Upper lobe of left lung (tissue), 6 donors: ENCODE measurements at places on chromosomes 1 and 21. TPM values are rescaled to one million over a fixed set of nuclear protein-coding genes. Genes with fewer than 3 reads are reported as not detected.

The SRSF4 gene
- 117 TPM for total RNA-seq

The RNU1-3 gene
- total RNA-seq, result under 0.01 TPM

The DENND2C gene
- 2.1 TPM for total RNA-seq

The PGLYRP4 gene
- not detected for total RNA-seq

The CZIB gene
- total RNA-seq, result 61.3 TPM

The KLHDC8A gene
- total RNA-seq, result 0.34 TPM

The KCND3 gene
- 6.3 TPM for total RNA-seq

The AQP10 gene
- total RNA-seq, result 2.1 TPM

The CAPN9 gene
- total RNA-seq, result 26.2 TPM

The FNDC10 gene
- 8.7 TPM for total RNA-seq

The PCBP3 gene
- 3.3 TPM for total RNA-seq

The MTF2 gene
- total RNA-seq, result 15.8 TPM

The RBM11 gene
- 1.7 TPM for total RNA-seq

The IL10 gene
- total RNA-seq, result 5.2 TPM

The AMY1C gene
- not detected for total RNA-seq

The GNAT2 gene
- total RNA-seq, result not detected

The CLCA4 gene
- total RNA-seq, result not detected

The KPRP gene
- not detected for total RNA-seq

The IGSF21 gene
- total RNA-seq, result 1.3 TPM

The SYPL2 gene
- 1.0 TPM for total RNA-seq

The SLC45A1 gene
- total RNA-seq, result 1.1 TPM

The TSACC gene
- total RNA-seq, result not detected

The TCP10L gene
- total RNA-seq, result 1.0 TPM

The MRPL39 gene
- 17.5 TPM for total RNA-seq

The TFF3 gene
- 19.9 TPM for total RNA-seq

The FAM163A gene
- total RNA-seq, result not detected

The TEDDM1 gene
- total RNA-seq, result not detected

The KCNA10 gene
- not detected for total RNA-seq

The TFAP2E gene
- 1.6 TPM for total RNA-seq

The SPATA1 gene
- total RNA-seq, result 1.4 TPM

The HMCN1 gene
- total RNA-seq, result 21.8 TPM

The ICOSLG gene
- total RNA-seq, result 9.4 TPM
